ENCODE measurements at places on chromosomes 1 and 21. TPM values are rescaled to one million over a fixed set of nuclear protein-coding genes. Genes with fewer than 3 reads are reported as not detected.

CNST gene
- total RNA-seq: 13.7 TPM

GPR161 gene
- 19.9 TPM for total RNA-seq

ICOSLG gene
- 26.4 TPM for total RNA-seq

TSPAN2 gene
- total RNA-seq: 0.68 TPM

MR1 gene
- total RNA-seq: 1.2 TPM

SPRR2F gene
- not detected for total RNA-seq

KANK4 gene
- not detected for total RNA-seq

TTC34 gene
- total RNA-seq: 0.10 TPM

RGS1 gene
- total RNA-seq: not detected

LIPI gene
- total RNA-seq: not detected

FCGR1A gene
- not detected for total RNA-seq

CCDC185 gene
- not detected for total RNA-seq

Data from glomerular endothelial cell (primary cell).